Right cardiac atrium (tissue), 5 donors: ENCODE measurements at places on chromosomes 5 and 9. TPM values are rescaled to one million over a fixed set of nuclear protein-coding genes. Genes with fewer than 3 reads are reported as not detected.

DNA sequence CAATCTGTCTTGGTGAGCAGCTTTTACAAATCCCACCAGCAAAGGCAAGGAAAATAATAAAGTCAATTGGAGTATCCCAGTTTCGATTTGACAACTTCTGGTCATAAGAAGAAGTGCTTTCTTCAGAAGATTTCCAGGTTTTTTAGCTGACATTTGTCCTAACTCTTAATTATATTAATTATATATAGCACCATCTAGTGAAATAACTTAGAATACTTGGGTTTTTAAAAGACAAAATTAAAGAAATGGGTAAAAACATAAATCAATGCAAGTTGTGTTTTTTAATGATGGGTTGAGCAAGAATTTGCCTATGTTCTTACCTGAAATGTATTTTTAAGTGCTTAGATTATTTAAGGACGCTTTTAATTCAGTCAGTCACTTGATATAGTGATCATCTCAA is 421.8 kb downstream of the ACTL7B start:
- no peak for DNase-seq

The ANKRD18A gene
- polyA plus RNA-seq = 3.1 TPM

GRCh38 chr5:62190931-62191330 is 115.1 kb upstream of the KIF2A start:
- no peak for DNase-seq

The GABRA1 gene
- not detected for polyA plus RNA-seq

- DNase-seq = no peak
These were observed 388.0 kb upstream of the ZNF608 start for GRCh38 chr5:125134216-125135081.

- no peak for DNase-seq
These were observed 72.0 kb downstream of the CETN3 start for GRCh38 chr5:90337449-90338052.

DNA sequence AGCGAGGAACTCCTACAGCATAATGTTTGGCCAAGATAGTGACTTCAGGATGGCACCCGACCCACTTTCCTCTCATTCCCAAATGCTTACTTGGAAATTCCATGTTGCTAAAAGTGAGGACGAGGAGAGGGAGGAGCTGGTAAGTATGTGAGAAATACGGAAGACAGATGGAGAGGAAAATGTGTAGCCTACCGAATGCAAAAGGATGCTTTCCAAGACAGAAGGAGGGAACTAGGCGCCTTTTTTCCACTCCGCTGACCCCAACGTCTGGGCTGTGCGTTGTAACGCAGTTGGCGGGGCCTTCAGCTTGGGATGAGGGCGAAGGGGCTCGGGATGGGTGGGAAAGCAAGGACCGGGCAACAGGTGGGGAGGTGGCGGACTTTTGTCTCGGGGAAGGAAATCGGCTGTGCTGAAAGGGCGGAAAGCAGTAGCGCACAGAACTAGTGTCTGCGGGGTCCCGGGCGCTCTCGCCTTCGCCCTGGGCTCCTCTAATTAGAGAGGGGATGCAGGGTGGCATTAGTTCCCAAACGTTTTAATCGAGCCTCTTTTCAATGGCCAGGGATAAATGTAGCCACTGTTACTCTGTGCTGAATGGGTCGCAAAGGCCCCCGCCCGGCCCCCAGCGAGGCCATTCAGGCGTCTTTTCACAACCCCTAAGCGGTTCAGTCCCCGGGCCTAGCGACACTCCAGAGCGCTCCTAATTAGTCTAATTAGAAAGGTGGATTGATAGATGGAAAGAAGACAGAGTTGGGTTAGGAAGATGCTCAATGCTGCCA is 12.6 kb downstream of the FOXD1 start:
- DNase-seq = no peak

The SPATA31C2 gene
- not detected for polyA plus RNA-seq

DNA sequence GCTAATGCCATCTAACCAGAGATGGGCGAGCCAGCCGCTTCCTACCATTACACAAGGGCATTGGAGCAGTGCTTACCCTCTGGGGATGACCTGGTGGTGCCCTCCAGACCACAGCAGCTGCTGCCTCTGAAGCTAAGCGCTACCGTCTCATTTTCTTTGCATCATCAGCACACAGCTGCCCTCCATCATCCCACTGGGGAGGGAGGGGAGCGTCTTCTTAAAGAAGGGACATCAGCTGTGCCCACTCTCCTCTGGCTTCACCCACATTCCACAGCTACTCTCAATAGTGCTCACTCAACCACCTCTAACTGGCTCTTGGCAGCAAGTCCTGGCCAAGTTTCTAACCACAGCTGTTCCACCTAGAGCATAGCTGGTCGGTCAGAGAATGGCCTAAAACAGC is 503.4 kb downstream of the NFIB start:
- DNase-seq = peak; percentile 32

GRCh38 chr5:67240846-67241245 is 44.2 kb upstream of the CD180 start:
- no peak for DNase-seq

DNA sequence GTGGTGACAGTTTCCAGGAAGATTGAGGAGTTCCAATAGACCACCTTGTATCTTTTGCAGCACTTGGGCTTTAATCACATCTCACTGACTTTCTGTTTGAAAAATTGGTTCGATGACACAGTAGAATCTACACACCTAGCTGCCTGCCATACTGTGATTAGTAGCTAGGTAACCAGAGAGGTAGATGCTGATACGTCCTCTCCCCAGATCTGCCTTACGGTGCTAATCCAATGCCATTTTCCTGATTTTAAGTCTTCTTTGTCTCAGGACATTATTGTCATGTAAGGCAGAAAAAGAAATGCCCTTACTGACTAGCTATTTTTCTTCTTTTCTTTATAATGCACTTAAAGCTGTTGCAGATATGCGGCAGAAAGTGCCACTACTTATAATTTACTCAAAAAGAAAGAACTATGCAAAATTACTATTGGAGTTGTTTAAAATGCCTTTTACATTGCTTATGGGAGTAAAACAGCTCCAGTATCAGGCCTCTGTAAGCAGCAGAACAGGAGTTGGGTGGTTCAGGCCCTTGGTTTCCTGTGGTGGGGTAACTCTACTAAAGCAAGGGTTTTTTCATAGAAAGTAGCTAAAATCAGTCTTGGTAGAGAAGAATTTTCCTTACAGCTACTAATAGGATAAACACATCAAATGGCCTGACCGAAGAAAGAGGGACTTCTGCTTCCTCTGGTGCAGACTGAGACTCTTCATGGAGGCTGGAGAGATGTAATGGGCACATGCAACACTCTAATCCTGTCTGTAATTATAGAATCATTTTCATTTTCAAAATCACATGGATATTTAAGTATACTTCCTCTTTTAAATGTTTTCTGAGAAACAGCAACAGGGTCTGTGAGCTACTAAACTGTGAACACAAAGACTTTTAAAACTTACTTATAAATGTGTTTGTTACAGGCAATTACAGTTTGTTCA is 177.2 kb downstream of the MAPKAP1 start:
- no peak for DNase-seq

DNA sequence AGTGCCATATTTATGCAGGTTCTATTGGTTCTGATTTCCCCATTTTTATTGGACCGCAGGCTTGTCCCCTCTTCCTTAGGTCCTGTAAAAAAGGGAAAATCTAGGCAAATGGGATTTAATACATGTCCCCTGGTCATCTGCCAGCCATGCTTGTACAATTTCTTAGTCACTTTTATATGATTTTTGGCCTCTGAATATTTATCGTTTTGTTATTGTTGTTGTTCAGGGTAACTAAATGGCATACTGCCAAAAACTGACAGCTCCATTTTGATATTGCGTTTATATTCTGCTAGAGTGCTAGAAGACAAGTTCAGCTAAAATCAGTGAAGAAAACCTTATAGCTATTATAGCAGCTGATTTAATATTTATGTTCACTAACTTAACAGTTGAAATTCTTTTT is 770.2 kb upstream of the FAM174A start:
- DNase-seq = no peak

The SLC25A2 gene
- 0.14 TPM for polyA plus RNA-seq

GRCh38 chr5:81825237-81825636 is 74.3 kb upstream of the SSBP2 start:
- peak; percentile 79 for DNase-seq

DNA sequence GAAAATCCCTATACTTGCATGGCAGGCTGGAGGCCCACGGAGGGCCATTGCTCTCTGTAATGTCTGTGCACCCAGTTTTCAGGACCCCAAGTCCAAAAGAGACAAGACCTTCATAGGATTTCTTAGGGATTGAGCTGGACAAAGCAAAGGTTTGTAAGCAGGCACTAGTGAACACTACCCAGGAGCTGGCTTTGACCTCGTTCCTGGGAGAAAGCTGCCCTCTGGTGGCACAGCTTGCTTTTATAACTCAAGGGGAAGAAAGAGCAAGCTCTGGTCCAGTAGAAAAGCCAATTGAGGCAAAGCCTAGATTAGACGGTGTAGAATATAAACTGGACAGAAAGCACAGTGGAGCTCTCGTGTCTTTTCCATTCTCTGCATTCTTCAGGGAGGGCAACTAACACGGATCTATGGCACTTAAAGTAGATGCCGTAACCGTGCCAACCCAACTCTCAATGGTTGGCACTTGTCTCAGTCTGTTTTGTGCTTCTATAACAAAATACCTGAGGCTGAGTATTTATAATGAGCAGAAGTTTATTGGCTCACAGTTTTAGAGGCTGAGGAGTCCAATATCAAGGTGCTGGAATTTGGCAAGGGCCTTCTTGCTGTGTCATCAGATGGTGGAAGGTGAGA is 7.9 kb downstream of the GABRP start:
- peak; percentile 83 for DNase-seq

- peak; percentile 74 for DNase-seq
These were observed 2.1 kb upstream of the NFIB start for GRCh38 chr9:14315875-14316601.

GRCh38 chr9:113920872-113921271 is 44.8 kb downstream of the ZNF618 start:
- DNase-seq = no peak

The LIFR gene
- polyA plus RNA-seq = 16.8 TPM

The FAM174A gene
- 25.2 TPM for polyA plus RNA-seq

GRCh38 chr9:137968235-137968634 is 90.7 kb downstream of the CACNA1B start:
- no peak for DNase-seq

The MSANTD3 gene
- 19.7 TPM for polyA plus RNA-seq

- DNase-seq = peak; percentile 63
These were observed 534 bp downstream of the ERP44 start for GRCh38 chr9:100098046-100098886.

DNA sequence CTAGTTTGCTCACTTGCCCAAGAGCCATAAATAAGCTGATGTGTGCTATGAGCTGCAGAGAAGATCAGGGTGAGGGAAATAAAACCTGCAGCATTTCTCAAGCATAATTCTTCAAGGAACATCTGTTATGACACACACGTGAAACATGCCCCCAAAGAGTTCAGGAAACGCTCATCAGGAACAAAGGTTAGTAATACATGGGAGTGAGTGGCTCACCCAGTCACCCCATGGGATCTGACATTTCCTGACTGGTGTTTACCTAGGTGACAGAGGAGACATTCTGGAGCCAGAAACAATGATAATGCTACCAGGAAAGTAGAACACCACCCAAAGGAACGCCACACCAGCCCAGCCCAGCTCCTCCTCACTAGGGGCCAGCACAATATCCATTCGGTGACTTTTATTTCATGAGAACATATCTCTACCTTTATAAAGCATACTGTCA is 66.0 kb downstream of the FRMD3 start:
- DNase-seq = no peak

DNA sequence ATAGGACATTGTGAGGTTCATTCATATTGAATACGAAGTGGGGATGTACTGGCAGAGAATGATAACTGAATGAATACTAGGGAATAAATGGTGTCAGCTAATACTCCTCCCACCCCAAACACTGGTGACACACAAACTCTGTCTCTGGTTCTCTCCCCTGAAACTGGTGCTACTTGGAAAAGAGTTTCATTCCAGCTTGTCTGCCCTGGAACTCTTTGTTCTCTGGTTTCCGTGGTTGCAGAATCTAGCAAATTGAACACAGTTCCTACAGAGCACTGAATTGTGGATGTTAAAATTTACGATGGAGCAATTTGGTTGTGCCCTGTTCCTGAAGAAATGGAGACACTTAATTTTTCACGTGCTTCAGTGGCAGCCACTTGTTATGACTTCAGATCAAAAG is 181.7 kb downstream of the KCTD16 start:
- DNase-seq = no peak

DNA sequence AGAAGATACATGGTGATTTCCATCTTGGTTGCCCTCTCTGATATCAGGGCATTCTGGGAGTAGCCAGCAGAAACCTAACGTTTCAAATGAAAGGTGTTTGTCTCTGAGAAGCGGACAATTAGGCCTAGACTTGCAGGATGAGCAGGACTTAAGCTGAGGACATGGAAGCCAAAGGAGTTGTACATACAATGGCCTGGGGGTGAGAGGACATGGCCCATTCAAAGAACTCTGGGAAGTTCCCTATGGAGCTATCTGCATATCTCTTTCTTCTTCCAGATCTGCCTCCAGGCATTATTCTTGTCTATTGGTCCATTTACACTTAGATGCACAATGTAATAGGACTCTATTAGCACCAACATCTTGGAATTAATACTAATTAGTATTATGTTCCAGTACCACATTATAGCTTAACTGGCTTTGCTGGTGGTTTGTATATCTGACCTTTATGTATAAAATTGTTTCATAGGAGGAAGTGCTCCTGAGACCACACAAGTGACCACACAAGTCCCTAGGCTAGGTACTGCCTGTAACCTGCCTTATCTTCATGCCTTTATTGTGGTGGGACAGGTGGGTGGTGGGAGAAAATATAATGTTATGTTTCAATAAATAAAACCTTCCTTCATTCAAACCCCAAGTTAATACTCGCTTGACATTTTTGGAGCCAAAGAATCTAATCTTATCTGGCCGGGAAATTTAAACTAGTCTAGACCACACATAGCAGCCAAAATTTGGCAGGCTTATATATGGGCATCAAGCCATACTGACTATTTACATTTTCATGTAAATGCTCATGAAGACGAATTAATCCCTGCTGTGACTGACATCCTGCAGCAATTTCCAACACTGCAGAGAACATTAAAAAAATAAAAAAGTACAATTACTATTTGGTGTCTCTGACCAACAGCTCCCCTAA is 52.1 kb upstream of the EQTN start:
- DNase-seq = no peak

- DNase-seq = no peak
These were observed 15.7 kb downstream of the FTMT start for GRCh38 chr5:121867403-121867802.

DNA sequence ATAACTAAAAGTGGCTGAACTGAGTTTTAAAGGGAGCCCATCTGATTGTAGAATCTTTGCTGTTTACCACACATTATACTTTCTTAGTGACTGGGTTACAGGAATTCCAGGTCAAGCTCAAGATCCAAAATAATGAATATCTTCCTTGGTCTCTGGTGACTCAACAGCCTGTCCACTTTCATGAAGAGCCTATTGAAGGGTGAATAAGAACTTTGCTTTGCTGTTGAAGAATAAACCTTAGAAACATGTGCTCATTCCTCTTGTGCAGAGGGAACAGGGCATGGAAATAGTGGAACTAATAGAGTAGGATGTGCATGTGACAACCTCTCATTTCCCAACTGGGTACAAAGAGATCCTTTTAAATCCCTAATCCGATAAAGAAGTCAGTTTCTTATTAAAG is 21.4 kb downstream of the ALDH1A1 start:
- no peak for DNase-seq

The PCDHB14 gene
- polyA plus RNA-seq = 2.3 TPM

- no peak for DNase-seq
These were observed 100.4 kb upstream of the CLINT1 start for GRCh38 chr5:157959370-157959769.

The EFNA5 gene
- polyA plus RNA-seq = 4.5 TPM
